CD8-positive, alpha-beta memory T cell (primary cell): ENCODE measurements at places on chromosomes 13 and 19.
A peak's percentile ranks its signal among the peaks of the same experiment; 100 is the strongest.

DNA sequence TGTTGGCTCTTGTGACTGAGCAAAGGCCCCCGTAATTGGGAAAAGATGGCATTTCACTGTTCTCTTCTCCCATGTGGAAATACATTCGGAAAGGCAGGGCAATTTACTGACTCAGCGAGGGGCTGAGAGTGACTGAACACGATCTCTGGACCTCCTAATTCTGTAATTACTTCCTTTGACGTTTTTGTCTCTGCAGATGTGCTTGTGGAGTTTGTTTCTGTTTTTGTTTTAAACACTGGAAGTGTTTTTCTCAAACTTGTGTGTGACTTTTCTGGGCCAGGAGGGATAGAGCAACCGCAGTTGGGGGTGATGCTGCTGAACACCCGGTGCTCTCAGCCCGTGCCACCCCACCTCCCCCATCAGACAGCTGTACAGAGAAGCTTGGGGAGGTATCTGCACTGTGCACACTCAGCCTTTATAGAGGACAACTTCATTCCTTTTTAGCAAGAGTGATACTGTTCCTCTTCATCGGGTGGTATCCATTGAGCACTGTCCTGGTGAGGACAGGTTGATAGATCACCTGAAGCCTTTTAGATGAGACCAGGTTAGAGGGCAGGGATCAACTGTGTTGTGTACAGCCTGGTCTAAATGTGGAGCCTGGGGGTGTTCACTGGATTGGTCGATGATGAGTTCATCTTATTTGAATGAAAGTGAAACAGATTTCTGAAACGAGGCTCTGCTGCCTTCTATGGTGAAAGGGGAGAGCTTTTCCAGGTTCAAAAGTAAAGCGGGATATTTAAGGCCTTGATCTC is 117.4 kb downstream of the ESD start:
- DNase-seq: peak; percentile 71

- no peak for DNase-seq
Measured at GRCh38 chr19:20078581-20079031, 806 bp downstream of the ZNF90 start.

- DNase-seq: no peak
Measured at GRCh38 chr19:32859591-32859990, 10.0 kb downstream of the SLC7A9 start.

- DNase-seq: no peak
Measured at GRCh38 chr13:72653506-72653905, 73.9 kb downstream of the MZT1 start.

- DNase-seq: no peak
Measured at GRCh38 chr13:113879494-113880360, 15.9 kb upstream of the GAS6 start.

DNA sequence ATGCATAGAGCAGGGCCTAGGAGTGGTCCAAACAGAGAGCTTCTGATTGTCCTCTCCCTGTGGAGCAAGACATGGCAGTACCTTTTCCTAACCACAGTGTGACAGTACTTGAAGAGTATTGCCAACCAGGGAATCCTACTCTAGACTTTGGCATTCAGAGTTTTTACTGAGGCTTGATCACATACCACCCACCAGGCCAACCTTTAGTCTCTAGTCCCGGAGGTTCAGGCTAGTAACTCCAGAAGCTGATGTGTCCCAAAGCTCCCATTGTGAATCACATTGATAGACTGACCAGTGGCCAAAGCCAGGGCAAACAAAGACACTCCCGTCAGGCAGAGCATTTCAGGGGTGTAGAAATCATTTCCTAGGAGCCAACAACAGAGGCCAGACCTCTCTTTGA is 18.4 kb downstream of the IFT88 start:
- no peak for DNase-seq

DNA sequence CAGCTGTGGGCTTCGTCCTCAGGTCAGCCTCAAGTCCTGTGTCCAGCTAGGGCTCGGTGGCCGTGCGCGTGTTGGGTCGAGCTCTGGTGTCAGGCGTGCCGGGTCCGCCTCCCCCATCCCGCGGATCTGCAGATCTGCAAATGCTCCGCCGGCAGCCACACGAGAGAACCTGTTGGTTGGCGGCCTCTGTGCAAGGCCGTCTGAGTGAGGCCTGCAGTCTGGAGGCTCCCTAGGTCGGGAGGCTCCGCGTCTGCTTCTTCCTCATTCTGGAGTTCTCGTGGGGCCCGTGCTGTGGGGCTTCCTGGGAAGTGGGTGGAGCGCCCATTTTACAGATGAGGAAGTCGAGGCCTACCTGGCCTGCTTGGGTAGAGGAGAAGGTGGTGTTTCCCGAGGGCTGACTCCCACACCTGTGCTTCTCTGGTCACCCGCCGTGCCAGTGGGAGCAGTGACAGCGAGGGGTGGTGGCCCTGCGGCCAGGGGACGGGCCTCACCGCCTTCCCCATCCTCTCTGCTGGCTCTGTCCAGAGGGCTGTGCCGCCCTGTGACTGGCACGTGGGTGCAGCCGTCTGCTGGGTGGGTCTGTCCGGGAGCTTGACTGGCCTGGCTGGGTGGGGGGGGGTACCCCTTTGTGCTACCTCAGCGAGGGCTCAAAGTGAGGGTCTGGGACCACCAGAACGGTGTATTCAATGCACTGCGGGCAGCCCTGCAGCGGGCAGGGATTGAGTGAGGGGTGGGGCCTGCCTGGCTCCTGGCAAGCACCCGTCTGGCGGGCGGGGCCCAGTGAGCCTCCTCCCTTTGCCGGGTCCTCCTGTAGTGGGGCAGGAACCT is 3.3 kb downstream of the CSNK1G2 start:
- no peak for DNase-seq

DNA sequence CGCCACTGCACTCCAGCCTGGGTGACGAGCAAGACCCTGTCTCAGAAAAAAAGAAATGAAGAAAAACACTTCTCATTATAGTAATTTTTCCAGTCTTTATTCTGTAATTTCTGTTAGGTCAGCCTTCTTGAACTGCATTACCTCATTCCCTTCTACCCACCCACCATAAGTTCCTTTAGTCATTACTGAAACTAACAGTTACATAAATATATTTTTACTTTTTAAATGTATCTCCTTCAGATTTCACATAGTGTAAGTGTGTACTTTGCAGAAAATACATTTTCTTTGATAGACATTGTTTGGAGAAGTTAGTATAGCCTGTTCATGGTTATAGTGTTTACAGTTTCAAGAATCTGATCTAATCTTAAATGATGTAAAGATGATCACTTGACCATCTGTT is 31.7 kb upstream of the KCTD4 start:
- DNase-seq: no peak

GRCh38 chr19:33998302-33998701 is 174.0 kb upstream of the LSM14A start:
- no peak for DNase-seq

DNA sequence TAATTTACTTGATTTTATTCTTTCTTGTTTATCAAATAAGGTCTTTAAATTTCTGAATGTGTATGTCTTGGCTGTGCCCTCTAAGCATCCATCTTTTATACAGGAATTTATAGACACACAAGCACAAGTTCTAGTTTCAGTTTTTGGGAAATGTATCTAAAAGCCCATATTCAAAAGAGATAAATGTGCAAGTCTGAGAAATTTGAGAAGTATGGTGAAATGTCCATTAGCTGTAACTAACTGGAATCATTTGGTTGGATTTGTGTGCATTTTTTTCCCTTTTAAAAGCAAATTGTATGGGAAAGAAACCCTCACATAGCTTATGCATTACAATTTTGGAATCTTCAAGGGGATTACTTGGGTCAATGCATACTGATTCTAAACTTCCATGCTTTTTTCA is 532.0 kb downstream of the KLF5 start:
- DNase-seq: no peak

DNA sequence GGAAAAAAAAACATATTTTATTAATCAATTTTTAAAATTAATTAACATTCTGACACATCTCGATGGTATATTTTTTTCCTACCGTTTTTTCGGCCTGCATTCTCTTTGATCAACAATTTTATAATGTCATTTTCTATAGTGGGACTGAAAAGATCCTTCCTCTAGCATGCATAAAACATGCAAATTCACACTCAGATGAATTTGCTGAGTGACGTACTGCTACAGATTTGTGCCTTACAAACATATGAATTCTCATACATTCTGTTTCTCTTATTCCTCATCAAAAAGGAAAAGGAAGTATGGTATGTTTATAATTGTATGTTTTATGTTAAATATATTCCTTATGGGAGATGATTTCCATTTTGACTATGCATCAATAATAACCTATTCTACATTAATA is 458.2 kb downstream of the TSHZ3 start:
- DNase-seq: no peak

GRCh38 chr13:47774671-47774994 is 226.4 kb downstream of the SUCLA2 start:
- no peak for DNase-seq

DNA sequence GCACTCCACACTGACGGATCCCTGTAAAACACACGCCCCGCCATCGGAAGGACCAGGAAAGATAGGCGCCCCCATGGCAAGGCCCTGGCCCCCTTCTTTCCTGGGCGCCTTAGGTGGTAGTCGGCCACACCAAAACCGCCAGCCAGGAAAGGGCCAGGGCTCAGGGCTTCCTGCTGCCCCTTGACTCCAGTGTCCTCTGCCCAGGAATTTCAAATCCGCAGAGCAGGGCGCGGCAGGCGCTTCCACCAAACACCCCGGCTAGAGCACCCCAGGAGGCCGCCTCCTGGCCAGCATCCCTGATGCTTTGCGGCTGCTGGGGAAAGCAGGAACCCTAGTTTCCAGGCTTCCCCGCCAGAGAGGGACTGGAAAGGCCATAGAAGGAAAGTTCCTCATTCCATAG is 57.5 kb downstream of the ZNF726 start:
- DNase-seq: no peak

DNA sequence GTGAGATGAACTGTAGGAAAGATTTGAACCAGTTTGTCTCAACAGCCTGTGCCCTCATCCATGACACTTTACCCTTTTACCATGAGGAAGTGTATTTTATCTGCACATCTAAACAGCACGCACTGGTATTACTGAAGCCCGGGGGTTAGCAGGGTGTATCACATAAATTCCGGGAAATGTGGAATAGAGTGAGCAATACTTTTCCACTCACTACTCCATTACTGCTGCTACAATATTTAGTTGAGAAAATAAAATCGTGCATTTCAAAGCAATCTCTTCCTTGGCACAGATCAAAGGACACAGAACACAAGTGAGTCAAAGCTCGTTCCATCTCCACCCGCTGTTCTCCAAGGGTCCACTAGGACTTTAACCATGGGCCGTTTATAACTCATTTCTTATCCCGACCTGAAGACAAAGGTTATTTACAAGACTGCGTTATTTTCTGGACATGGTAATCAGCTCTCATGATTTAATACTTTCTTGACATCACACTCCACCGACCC is 35.2 kb downstream of the STK24 start:
- DNase-seq: no peak

DNA sequence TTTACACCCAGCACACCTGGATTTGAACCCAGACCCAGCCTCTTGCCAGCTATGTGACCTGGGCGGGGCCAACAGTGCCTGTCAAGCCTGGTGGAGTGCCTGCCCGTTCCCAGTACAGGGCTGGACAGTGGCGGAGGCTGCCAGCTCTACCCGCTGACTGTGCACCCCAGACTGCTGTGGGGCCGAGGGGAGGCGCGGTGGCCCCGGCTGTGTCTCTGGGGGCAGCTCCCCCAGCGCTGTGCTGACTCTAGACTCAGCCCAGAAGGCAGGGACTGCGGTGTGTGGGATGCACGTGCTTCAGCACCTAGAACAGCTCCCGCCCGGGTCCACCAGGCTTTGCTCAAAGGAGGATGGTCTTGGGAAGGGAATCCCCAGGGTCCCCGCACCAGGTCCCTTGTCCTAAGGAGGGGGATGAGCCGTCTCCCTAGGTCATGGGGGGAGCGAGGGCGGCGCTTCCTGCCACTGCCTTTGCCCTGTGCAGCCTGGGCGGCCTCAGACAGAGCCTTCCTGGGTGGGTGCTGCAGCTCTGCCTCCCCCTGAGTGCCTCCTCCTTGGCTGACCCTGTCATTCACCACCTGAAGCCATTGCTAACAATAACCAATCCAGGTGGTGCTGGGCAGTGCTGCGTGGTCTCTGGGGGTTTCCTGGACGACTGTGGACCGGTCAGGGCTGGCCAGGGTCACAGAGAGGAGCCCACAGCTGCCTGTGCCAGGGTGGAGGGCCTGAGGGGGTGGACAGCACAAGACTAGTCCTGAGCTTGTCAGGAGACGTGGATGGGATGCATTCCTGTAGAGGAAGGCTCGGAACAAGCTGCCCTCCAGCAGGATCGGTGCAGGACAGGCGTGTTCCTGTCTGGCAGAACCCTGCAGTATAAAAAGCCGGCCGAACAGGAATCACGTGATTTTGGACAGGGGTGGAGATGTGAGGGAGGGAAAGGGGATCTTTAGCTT is 18.6 kb downstream of the TMEM255B start:
- no peak for DNase-seq

- DNase-seq: no peak
Measured at GRCh38 chr13:58025821-58026220, 394.3 kb downstream of the PCDH17 start.

DNA sequence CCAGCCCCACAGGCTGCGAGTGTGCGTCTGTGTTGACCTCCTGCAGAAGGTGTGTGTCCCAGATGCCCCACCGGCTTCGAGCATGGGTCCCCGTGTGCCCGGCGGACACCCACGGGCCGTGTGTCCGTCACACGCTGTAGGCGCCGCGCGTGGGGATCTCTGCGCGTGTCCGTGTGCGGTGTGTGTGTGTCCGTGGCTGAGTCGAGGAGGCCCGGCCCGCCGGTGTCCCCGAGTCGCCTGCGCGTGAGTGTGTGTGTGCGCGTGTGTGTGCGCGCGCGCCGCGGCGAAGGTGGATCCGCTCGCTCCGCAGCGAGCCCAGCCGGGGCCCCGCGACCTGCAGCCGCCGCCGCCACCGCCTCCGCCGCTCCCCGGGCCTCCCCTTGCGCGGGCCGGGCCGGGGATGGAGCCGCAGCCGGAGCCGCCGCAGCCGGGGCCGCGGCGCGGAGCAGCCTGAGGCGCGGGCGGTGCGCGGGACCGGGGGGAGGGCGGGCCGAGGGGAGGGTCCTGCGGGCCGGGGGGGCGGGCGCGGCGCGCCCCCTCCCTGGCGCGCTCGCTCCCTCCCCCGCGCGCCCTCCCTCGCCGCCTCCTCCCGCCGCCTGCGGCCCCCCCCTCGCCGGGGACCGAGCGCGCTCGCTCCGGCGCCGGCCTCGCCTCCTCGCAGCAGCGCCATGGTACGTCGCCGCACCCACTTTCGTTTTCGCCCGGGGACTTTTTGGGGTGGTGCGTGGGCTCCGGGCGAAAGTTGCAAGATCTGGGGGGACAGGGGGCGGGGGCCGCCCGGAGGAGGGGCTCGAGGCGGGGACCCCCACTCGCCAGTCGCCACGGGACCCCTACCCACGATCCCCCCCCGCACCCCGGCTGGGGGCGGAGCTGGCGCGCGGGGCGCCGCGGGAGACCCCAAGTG is 7.1 kb upstream of the NFIC start:
- peak; percentile 67 for DNase-seq

GRCh38 chr19:45090606-45091005 is 2.4 kb upstream of the PPP1R37 start:
- DNase-seq: no peak

- no peak for DNase-seq
Measured at GRCh38 chr13:100128838-100129237, 39.9 kb downstream of the PCCA start.
